ENCODE measurements at places on chromosomes 6 and 20.

GRCh38 chr6:156886409-156886808 is 109.2 kb downstream of the ARID1B start:
- no peak for DNase-seq

DNA sequence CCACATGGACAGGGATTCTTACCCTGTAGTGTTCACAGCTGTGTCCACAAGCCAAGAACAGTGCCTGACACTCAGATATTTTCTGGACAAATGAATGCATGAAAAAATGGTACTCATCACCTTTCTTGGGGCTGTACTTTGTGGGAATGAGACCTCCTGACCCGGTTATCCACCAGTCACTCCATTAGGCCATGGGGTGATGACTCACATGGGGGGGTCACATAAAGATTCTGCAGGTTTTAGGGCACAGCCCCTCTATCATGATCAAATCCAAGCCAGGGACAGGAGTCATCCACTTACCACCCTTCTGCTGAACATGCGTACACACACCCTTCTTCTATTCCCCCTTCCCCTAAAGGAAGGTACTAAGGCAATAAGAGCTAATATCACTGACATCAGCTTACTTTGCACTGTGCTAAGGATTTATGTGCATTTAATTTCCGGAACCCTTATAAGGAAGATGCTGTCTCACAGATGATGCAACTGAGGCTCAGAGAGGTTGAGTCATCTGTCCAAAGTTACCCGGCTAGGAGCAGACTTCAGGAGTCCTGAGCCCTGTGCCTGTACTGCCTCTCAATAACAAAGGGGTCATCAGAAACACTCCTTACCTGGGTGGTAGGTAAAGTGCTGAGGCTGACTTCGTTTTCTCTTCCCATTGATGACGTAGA is 107.8 kb downstream of the NFATC2 start:
- DNase-seq = no peak

GRCh38 chr6:7124114-7124513 is 16.4 kb downstream of the RREB1 start:
- no peak for DNase-seq

GRCh38 chr6:23736577-23736976 is 389.4 kb upstream of the NRSN1 start:
- DNase-seq = no peak

- DNase-seq = no peak
Observed at GRCh38 chr20:54290636-54291035, 82.7 kb downstream of the PFDN4 start.

DNA sequence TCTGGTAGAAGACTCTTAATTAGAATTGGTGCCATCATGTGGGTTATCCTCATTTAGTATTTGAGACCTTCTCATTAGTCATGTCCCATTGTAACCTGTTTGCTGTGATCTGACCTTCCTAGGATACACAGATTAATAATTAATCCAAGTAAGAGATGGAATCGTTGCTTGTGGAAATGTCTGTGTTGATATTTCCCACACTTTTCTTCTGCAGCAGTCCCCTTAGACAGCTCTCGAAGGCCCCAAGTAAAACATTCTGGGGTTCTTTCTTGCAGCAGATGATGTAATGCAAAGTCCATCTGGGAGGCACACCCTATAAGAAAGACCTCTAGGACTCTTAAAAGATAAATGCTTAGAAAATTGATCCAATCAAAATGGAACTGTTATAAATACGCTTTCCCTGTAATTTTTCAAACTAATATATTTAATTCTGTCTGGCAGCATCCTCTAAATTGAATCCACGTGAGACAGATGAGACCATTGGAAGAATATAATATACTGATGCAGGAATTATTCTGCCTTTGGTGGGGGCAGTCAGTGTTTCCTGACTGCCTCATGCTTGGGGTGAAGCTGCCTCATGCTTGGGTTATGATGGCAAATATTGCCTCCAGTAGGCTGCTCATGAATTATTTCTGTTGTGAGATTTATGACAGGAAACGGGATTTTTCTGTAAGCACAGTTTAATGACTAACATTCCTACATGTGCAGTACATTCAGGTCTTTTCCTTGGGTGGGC is 54.5 kb upstream of the ARMC2 start:
- no peak for DNase-seq

DNA sequence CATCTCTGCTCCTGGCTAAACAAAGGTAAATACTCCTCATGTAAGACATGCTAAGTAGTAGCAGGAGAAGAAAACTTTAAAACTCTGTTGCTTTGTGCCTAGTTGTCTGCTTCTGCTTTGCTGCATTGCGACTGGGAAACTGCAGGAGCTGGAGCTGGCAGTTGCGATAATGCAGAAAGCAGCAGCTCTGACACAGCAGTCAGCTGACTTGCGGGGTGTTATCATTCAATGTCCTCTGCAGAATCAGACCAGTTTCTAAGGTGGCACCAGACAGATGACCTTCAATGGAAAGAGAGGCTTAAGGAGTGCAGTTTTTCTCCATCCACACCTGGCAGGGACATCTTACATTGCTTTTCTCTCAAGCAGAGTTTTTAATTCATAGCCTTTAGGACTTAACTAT is 69.9 kb upstream of the SOX4 start:
- no peak for DNase-seq

DNA sequence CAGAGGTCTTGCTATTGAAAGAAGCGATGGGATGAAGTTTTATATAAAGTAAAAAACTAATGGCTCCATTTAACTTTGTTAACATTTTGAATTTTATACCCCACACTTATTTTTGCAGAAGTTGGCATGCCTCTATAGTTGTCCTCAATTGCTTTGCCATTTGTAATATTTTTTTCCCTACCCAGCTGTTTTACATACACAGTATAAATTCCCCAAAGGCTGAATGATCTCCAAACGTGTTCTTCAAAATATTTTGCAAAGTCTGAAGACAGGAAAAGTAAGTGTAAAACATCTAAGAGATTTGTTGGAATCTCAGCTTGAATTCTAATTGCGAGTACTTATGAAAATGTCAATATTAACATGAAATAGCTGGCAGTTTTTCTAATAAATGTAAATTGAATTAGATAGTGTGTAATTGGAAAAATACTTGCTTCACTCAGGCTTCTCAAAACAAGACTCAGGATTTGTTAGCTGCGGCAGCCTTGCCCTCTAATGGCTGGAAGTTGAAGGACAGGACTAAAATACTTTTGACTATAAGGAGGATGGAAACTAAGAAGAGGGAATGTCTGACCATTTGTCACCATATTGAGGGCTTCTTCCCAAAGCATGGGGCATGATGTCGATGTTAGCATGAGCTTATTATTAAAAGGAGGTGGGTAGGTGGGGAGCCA is 226.8 kb downstream of the UST start:
- no peak for DNase-seq

GRCh38 chr20:39089029-39089428 is 126.9 kb downstream of the DHX35 start:
- no peak for DNase-seq

- DNase-seq = no peak
Observed at GRCh38 chr6:15255481-15255880, 9.6 kb downstream of the JARID2 start.

DNA sequence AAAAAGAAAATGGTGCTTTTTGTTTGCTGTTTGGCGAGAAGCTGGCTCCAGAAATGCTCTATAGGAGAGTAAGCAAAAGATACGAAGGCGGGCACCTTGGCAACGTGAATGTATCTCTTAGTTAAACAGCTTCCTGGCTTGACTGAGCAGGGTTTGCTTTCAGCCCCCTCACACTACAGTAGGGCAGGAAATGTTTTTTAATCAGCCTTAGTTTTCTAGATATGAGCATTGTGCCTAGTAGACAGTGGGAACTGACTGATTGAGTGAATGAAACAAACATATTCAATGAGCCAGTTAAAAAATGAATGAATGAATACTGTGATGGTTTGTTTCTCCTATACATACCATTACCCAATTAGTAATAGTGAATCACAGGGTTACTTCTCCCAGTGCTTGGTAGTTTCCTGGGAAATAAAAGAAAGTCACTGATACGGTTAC is 19.9 kb downstream of the CAP2 start:
- no peak for DNase-seq

- DNase-seq = no peak
Observed at GRCh38 chr20:958936-959815, 42.9 kb downstream of the RSPO4 start.

GRCh38 chr6:69285054-69285453 is 511.8 kb downstream of the LMBRD1 start:
- DNase-seq = no peak

DNA sequence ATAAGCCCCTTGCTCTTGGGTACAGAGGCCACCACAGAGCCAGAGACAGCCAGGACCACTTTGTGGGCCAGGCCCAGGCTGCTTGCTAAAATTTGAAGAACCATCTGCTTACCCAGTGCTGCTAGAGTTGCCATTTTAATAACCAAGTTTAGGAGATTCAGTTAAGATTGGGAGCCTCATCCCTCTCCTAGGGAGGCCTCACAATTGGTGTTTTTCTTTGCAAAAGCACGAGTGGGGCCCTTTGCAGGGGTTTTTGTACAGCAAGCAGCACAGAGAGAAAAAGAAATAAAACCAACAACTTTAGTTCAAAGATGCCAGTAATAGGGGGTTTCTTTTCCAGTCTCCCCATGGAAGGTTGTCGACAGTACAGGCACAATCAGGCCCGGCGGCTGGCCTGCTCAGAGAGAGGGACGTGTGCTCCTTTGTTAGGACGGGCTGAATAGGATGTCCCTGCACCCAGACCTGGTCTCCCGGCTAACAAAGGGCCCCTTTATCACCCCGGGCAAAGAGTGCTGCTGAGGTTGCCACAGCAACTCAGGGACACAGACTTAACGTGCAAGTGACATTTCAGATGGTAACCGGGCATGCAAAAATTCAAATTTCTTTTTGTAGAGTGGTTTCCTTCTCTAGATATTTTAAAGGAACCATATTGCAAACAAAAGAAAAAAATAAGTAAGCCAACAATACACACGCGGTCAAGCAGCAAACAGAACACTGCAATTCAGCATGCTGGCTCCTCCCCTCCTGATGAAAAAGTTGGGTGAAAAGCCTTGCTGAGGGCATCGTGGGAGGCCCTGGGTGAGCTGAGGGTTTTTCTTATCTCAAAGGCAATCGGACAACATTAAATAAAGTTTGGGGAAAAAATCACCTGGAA is 10.5 kb upstream of the TOX2 start:
- no peak for DNase-seq

- no peak for DNase-seq
Observed at GRCh38 chr20:18057994-18058349, 256 bp upstream of the OVOL2 start.

DNA sequence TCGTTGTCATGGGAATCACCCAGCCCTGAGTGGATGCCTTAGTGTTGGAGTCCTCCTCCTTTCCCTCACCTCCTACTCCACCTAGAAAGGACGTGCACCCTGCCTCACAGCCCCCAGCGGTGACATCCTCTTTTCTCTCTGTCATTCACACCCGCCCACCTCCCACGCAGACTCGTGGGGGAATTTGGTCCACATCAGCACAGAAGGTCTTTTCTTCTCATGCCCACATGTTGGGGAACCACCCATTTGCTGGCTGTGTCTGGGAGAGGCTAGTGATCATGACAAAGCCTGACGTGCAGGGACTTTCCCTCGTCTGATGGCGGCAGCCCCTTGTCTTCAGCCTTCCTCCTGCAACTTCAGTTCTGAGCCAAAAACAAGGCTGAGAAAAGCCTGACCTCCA is 96.0 kb upstream of the CNKSR3 start:
- peak; percentile 95 for DNase-seq

DNA sequence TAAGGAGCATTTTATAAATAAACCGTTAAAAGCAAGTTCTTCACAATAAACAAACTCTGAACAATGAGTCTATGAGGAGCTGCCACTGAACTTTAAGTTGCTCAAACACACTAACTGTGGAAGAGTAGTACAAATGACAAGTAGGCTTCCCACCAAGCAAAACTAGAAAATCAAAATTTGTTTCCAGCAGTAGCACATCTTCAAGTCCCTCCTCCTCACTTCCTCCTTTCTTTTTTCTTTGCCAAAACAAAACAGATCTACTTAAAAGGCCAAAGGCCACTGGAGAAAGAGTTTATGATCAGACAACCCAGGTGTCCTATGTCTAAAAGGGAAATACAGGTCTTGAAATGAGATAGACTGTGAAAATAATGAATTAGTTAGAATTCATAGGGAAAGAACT is 17.1 kb upstream of the FAM135A start:
- no peak for DNase-seq

- no peak for DNase-seq
Observed at GRCh38 chr6:137919837-137920730, 53.0 kb downstream of the TNFAIP3 start.

DNA sequence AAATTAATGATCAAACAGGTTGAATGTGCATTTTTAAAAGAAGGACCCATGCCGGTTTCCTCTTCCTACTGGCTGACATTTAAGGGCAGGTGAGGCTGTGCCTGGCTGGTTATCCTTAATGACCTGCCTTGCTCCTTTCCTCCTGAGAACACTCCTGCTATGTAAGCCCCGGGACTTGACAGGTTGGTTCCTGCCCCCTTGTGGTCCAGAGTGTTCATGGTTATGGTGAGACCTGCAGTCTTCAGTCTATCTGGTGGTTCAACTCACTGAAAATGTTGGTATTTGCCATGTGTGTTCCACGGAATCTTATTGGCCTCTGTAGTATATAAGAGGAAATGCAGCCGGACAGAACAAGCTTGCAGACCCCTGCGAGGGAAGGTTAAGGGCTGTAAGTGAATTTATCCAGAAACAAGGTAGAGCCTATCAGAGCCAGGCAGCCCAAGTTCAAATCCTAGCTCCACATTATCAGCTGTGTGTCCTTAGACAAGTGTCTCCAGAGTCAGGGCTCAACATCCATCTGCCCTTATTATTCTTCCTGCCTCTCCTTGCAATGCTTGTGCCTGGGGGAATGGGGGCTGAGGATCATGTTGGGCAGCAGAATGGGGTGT is 5.2 kb upstream of the BPIFA3 start:
- DNase-seq = peak; percentile 6

- DNase-seq = no peak
Observed at GRCh38 chr20:54067606-54068174, 2.7 kb downstream of the BCAS1 start.

DNA sequence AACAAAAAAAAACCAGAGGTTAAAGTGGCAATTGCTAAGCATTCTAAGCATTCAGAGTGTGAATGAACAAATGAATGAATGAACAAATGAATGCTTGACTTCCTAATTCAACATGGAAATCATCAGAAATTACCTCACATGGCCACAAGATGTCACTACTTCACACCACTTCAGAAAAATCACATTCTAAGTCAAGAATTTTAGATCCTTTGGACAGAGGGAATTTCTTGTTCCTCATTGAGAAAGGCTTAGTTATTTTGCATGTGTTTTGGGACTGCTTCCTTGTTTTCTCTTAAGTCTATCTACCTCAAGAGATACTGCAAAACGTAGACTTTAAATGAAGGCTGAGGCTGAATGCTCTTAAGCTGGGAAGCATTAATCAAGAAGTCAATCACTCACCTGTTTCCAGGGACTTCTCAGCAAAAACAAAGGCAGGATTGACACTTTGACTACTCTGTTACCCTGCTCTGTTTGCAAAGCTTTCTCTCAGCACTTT is 120.2 kb downstream of the MBOAT1 start:
- no peak for DNase-seq

GRCh38 chr6:108118810-108119768 is 44.5 kb upstream of the OSTM1 start:
- DNase-seq = no peak

GRCh38 chr6:11994875-11995461 is 17.1 kb upstream of the HIVEP1 start:
- DNase-seq = no peak
